AG09319 (cell line): ENCODE measurements at places on chromosomes 2 and 18.

- no peak for DNase-seq
Observed at GRCh38 chr2:26558271-26559043, 80.5 kb upstream of the OTOF start.

DNA sequence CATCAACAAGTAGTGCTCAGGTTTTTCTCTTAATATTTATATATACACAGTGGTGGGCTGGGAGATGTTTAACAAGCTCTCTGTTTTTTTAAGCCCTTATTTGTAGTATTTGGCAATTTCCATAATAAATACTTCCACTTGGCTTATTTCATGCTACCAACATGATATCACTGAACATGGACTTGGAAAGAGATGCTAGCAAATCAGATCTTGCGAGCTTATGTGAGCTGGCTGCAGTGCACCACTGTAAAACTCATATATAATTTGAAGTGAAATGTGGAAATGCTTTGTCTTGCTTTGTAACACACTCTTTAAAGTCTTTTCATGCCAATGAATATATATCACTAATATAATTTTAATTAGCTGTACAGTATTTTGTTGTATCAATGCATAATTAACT, 155.7 kb downstream of the ALK start:
- DNase-seq, result peak; percentile 73

GRCh38 chr2:11597538-11598225, 63.8 kb downstream of the GREB1 start:
- DNase-seq, result no peak

GRCh38 chr2:162004031-162004430, 70.0 kb downstream of the DPP4 start:
- no peak for DNase-seq

GRCh38 chr2:143321994-143322393, 192.8 kb downstream of the ARHGAP15 start:
- no peak for DNase-seq

- no peak for DNase-seq
Observed at GRCh38 chr2:158560259-158560658, 103.5 kb downstream of the PKP4 start.

- no peak for DNase-seq
Observed at GRCh38 chr2:53510401-53510800, 257.2 kb upstream of the CHAC2 start.

GRCh38 chr2:6883448-6884122, 6.0 kb downstream of the RSAD2 start:
- DNase-seq, result no peak

DNA sequence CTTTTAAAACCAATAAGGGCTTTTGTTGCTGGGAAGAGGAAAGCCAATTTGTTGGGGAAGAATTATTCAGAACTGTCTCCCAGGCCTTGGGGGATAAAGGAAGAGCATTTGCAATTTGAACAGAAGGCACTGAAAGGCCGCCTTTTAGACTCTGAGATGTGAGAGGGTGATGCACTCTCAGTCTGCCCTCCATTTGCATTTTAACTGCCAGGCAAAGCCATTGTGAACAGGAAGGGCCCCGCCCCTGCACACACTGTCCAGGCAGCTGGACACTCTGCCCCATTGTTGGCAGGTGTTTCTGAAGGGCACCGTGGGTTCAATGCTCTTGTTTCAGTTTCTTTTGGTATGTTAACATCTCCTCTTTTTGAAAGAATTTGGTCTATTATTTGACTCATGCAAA, 169.5 kb upstream of the COPS8 start:
- no peak for DNase-seq

DNA sequence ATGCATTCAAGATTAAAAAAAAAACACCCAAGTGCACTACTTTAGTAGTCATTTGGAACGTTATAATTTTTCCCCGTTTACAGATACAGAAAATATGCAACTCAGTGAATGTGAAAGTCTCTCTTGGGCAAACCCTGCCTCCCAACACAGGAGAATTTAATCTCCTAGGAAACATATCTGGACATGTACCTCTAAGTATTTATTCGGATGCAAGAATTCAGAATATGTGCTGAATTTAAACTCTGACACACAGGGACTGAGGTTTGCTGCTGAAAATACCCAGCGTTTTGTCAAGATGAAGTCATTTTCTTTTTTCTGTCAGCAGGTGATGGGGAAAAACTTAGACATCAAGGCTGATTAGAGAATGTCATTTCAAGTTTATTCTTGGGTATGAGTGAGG, 105.4 kb downstream of the ACKR3 start:
- no peak for DNase-seq

DNA sequence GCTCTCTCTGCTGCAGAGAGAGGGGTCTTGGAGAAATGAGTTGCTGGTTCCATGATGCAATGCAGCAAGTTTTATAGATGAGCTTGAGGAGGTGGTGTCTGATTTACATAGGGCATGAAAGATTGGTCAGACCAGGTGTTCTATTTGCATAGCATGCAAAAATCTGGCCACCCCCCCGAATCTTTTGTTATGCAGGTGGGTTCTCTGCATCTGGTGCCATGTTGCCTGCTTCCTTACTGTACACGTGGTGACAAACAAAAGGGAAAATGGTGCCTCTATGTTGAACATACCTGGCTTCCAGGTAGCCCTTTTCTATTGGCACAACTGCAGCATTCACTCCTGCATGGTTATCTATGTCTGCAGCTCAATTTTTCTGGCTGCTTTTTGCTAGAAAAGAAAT, 169.4 kb downstream of the GALNT1 start:
- no peak for DNase-seq

DNA sequence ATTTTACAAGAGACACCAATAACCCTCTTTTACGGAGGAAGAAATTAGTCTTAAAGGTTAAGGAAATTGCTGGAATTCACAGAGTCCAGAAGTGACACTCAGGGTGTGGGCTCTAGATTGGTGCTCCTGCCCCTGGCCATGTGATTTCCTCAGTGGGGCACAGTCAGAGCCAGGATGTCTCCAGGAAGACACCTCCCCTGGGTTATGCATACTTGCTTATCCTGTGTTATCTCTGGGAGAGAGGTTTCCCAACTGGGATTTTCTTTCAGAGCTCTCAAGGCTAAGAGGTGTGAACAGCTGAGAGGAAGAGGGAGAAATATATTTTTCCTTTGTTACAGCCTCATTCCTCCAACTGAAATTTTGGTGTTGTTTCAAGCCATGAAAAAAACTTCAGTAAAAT, 125.6 kb upstream of the CELF4 start:
- no peak for DNase-seq

DNA sequence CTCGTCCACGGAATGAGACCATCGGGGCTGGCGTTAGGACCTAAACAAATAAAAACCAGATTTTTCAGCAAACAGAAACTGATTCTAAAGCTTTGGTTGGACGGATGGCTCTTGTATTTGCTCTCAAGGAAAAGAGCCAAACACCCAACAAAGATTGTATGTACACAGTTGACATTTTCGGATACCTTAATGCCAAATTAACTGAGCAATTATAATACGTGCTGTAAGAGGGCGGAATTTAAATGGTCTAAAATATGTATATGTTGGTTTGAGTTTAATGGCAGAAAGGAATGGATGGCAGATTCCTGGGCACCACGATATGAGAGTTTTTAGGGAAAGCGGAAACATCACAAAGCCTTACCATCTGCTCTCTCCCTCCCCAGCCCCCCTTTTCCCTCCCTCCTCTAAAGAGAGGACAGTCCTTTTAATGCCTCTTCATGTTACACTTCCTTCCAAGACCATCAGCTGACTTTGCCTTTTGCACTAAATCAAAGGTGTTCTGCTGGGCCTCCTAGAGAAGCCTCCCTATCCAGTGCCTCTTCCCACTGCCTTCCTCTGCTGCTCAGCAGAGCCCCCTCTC, 33.3 kb downstream of the STAT1 start:
- DNase-seq, result no peak

GRCh38 chr2:182240862-182241371, 185.9 kb downstream of the PDE1A start:
- DNase-seq, result no peak

DNA sequence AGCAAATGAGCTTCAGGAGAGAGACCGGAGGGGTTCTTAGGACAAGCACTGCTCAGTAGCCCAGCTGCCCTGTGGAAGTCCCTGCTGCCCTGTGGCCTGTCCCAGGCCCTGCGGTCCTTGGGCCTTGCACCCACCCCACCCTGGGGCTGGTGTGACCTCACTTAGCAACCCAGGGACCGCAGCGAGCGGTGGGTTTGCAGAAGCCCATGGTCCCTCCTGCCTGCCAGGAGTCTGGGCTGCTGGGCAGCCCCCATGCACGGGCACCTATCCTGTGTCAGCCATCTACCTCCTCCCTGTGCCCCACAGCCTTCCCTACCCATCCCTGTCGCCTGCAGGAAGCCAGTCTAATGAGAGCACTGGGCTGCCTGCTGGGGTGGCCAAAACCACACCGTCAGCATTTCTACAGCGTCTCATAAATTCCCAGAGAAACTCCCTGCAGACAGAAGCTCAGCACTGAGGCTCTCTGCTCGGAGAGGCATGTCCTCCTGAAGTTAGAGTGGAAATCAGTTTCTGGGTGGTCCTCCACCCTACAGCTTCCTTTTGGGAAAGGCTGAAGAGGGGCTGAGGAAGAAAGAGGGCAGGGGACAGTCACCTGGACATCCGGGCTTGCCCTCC, 231.1 kb upstream of the HS6ST1 start:
- no peak for DNase-seq

- no peak for DNase-seq
Observed at GRCh38 chr2:23250371-23250770, 134.6 kb upstream of the KLHL29 start.

DNA sequence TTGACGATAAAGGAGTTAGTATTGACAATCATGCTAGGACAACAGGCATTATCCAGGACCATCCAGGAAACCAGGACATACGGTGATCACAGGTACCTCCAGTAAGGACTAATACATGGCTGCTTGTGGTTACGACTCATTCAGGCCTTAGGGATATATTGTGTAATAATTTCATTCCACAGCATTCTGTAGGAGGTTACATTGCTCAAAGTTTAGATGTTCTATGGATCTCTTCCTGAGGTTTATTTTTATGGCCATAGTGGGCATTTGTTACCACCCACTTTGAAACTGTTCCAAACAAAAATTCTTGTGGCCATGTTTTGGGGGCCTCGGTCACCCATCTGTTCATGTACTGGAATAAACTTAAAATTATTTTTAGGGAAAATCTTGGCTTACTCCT, 431.6 kb downstream of the METTL4 start:
- no peak for DNase-seq

DNA sequence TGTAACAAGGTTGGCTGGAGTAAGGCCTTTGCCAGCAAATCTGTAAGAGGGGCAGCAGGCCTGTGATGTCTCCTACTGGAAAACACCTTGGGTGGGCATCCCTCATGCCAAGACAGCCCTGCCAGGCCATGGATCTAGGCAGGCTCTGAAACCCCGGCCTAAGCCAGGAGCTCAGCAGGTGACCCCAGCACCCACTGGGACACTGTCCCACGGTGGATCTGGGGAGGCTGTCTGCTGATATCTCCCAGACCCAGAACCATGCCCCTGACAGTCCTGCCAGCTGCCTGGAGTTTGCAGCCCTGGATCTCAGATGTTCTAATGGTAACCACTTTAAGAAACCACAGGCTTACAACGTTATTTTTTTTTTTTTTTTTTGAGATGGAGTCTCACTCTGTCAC, 117.7 kb downstream of the ZNF516 start:
- DNase-seq, result no peak

DNA sequence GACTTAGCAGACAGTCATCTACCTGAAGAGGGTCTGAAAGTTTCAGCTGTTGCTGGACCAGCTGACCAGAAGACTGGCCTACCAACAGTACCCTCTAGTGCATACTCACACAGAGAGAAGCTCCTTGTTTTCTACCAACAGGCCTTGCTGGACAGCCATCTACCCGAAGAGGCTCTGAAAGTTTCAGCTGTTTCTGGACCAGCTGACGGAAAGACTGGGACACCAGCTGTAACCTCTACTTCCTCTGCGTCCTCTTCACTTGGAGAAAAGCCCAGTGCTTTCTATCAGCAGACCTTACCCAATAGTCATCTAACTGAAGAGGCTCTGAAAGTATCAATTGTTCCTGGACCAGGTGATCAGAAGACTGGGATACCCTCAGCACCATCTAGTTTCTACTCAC, 63.2 kb downstream of the ALMS1 start:
- DNase-seq, result no peak

GRCh38 chr2:102792568-102793208, 30.9 kb downstream of the TMEM182 start:
- DNase-seq, result no peak

DNA sequence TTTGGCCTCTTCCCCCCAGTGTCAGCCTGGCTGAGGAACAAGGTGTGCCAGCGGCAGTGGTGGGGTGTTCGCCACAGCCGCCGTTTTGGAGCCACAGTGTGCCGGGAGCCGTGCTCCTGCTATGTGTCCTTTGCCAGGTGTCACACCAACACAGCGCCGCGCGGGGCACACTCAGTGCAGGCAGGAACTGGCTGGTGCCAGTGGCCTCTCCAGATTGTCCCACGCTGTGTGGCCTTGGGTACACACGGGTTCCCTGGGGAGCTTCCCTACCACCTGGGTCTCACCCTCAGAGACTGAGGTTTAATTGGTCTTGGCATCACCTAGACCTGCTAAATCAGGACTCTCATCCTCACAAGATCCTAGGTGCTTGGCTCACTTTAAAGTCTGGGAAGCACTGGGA, 171.6 kb downstream of the LDLRAD4 start:
- DNase-seq, result no peak

GRCh38 chr2:54097124-54097523, 18.3 kb upstream of the ACYP2 start:
- DNase-seq, result no peak

GRCh38 chr2:212991120-212991519, 160.3 kb downstream of the IKZF2 start:
- no peak for DNase-seq

GRCh38 chr18:6609666-6610264, 119.8 kb upstream of the ARHGAP28 start:
- no peak for DNase-seq

- DNase-seq, result no peak
Observed at GRCh38 chr2:11505652-11506610, 27.9 kb upstream of the GREB1 start.

GRCh38 chr2:159860581-159861310, 62.7 kb upstream of the CD302 start:
- no peak for DNase-seq

GRCh38 chr2:221975151-221975550, 323.6 kb downstream of the PAX3 start:
- DNase-seq, result no peak

GRCh38 chr2:10954856-10955818, 43.4 kb downstream of the KCNF1 start:
- no peak for DNase-seq

DNA sequence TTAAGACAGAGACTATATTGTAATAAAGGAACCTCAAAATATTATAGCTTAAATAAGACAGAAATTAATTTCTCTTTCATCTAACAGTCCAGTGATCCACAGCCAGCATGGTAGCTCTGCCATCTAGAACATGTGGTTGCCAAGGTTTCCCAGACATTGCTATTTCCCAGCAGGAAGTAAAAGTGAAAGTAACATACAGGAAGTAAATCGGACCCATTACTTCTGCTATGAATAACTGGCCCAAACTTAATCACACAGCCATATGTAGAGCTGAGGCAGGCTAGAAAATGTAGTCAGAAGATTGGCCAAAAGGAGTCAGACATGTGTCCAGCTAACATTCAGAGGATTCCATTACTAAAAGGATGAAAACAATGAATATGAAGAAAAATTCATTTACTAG, 71.0 kb downstream of the NOL4 start:
- no peak for DNase-seq
